ENCODE measurements at places on chromosomes 7 and 10. TPM values are rescaled to one million over a fixed set of nuclear protein-coding genes. Genes with fewer than 3 reads are reported as not detected.

- peak; percentile 55 for DNase-seq
Observed at GRCh38 chr10:104824380-104825006, 183.4 kb downstream of the SORCS3 start.

GRCh38 chr7:94658826-94659225 is 2.9 kb upstream of the SGCE start:
- no peak for DNase-seq

GRCh38 chr10:125502276-125502675 is 180.7 kb downstream of the TEX36 start:
- DNase-seq: no peak

AKR1C1 gene
- 11.1 TPM for polyA plus RNA-seq

FAM25G gene
- polyA plus RNA-seq: not detected
